ENCODE measurements at places on chromosomes 1 and 21.
A peak's percentile ranks its signal among the peaks of the same experiment; 100 is the strongest.

GRCh38 chr1:210448297-210448892 is 119.7 kb downstream of the HHAT start:
- DNase-seq = no peak

DNA sequence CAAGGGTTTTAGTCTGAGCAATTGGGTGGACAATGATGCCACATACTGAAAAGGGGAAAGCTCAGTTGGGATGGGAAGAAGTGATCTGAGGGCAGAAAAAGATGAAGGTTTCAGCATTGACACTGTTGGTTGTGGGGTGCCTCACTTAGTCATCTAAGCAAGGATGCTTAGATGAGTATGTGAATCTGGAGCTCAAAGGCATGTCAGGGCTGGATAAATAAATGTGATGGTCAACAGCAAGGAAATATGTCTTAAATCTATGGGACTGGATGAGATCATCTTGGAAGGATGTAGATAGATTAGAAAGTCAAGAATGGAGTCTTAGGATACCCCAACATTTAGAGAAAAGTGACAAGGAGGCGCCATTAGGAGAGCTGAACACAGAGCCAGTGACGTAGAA is 114.6 kb downstream of the ZBTB18 start:
- DNase-seq = no peak

DNA sequence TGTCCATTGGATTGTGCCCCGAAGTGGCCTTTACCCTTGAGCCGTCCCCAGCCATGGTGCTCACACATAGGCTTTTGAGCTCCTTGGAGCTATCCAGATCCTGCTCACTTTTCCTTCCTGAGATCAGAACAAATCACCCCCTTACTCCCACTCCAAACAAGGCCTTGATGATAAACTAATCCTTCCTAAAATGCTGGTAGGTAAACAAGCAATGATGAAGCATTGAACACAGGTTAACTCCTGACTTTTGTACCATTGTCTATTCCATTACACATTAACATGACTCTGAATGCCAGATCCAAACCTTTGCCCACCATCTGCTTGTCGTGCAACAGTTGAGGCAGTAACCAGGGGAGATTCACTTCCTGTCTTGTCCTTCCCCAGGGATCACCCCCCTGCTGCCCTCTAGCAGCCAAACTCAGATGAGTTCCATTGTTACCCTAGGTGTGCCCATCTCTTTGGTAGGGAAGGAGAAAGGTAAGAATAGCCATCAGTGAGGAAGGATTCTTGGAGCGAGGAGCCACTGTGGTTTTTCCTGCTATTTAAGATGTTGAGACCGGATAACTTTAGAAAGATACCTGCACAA is 79.5 kb upstream of the DNAJC6 start:
- DNase-seq = no peak

GRCh38 chr1:20334103-20334502 is 43.4 kb downstream of the VWA5B1 start:
- DNase-seq = no peak

- no peak for DNase-seq
These were observed 192.3 kb downstream of the PRDM16 start for GRCh38 chr1:3261007-3261968.

- peak; percentile 58 for DNase-seq
These were observed 47.6 kb downstream of the B3GALT5 start for GRCh38 chr21:39660191-39660980.

DNA sequence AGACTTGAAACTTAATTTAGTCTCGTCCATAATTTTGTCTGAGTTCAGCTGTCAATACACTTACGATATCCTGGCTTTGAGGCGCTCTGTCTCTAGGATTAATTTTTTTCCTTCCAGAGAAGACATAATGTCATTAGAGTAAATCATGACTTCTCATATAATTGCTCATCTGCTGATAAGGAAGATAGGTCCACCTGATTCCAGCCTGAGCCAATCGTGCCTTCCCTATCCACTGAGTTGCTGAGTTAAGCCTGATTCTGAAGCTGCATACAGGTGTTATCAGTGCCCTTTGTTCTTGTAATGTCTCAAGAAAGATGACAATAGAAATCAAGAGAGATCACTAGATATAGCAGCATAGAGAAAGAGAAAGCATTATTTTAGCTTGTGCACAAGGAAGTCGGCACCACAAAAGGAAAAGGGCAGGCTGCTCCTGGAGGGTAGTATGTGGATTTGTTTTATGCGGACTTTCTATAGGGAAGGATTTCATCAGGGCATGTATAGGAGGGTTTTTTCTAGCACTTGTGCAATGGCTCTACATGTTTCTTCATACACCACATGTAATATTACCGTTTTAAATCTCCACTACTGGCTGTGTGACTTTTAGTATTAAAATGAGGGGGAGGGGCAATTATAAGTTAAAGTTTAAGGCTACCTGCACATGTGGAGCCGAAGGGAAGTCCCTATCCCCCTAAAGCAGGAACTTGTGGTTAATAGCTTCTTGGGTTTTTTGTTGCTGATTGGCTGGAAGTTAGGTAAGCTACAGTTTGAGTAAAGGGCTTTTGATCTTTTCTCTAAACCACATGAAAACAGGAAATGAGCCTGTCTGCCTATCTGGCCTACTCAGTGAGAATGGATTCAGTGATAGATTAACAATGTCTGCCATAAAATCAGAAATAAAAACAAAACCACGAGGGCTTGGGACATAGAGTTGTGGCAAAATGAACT is 133.4 kb downstream of the PLPPR5 start:
- no peak for DNase-seq

DNA sequence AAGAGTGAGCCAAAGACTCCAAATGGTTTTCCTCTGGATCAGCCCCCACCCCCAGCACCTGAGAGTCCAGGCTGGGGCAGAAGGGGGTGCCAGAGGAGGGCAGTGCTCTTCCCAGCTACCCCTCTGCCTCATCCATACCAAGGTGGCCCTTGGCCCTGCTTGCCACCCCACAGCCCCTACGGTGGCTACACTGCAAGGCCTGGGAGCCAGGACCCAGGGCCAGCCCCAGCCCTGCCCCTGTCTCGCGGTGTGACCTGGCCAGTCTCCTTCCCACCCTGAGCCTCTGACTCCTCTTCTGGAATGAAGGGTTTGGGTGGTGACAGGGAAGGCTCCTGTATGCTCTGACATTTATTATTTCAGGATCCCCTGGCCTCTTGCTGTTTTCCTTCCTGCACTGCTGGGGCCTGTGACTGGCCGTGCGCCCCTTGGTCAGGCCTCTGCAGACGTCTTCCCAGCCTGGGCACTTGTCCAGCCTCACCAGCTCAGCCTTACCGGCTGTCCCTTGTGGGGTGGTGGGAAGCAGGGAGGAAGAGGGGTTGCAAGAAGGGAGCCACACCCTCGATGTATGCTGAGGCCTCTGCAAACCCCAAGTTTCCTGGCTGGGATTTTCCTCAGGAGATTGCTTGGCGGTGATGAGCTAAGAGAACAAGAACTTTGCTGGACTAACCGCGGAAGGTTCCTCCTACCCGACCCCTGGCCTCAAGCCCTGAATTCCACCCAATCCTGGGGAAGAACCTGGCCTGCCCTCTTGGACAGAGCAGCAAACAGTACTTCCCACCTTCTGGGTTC is 13.5 kb downstream of the ASAP3 start:
- no peak for DNase-seq

DNA sequence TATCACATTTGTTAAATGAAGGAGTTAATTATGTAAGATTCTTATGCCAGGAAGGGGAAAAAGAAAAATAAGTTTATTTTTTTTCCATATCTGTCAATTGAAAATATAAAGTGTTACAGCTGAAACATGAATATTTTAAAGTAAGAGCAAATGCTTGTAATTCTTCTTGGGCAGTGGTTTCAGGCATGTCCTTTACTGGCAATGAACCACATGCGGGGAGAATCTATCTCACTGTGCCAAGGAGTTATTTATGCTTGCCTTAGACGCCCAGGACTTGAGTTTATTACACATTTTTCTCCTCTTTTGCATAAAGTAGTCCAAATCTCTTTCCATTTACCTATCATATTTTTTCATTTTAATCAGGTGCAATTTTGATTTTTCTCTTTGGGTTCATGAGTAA is 207.8 kb upstream of the NRIP1 start:
- no peak for DNase-seq

GRCh38 chr1:226052061-226052460 is 10.5 kb upstream of the H3-3A start:
- no peak for DNase-seq

GRCh38 chr1:171666114-171666769 is 13.8 kb upstream of the MYOC start:
- DNase-seq = no peak

- no peak for DNase-seq
These were observed 73.0 kb downstream of the PTPRC start for GRCh38 chr1:198711837-198712236.

DNA sequence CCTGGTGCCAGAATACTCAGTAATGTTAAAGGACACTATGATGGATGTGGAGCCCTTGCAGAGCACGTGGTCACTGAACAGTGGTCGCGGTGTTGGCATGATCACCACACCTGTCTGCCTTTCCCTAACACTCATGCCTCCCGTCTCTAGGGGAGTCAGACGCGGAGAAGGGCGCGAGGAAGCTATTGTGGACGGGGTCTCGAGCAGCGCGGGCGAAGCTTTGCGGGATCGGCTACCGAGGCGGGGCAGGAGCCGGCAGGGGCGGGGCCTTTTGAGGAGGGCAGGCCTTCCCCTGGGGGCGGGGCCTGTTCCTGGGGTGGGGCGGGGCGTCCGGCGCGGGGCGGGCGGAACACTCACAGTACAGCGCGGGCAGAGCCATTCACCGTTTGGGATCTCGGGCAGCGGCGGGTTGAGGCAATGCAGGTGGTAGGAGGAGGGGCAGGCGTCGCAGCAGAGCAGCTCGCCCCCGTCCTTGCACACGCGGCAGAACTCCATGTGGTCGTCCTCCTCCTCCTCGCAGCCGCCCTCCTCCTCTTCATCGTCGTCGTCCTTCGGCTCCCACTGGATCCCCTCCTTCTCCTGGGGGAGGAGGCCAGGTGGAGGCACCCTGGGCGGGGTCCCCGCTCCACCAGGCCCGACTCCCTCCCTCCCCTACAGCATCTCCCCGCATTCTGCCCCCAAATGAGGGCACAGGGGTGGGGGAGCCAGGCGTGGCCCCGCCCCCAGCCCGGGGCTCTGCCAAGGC is 31.5 kb downstream of the CHD5 start:
- no peak for DNase-seq

GRCh38 chr1:177755851-177756560 is 213.9 kb downstream of the SEC16B start:
- DNase-seq = no peak

DNA sequence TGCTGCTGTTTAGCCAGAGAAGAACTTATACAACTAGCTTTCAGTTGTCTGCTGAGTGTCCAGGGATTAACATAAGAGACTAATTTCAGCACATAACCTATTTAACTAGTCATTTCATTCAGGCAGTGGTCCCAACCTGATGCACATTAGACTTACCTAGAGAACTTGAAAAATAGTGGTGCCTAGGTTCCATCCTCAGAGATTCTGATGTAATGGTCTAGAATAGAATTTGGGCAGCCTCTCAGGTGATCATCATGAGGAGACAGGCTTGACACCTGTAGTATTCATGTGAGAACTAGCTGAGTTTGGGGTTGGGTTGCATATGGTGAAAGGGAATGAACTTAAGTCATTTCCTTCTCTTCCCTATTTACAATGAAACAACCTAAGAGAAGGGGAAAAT is 24.8 kb downstream of the CNST start:
- no peak for DNase-seq

DNA sequence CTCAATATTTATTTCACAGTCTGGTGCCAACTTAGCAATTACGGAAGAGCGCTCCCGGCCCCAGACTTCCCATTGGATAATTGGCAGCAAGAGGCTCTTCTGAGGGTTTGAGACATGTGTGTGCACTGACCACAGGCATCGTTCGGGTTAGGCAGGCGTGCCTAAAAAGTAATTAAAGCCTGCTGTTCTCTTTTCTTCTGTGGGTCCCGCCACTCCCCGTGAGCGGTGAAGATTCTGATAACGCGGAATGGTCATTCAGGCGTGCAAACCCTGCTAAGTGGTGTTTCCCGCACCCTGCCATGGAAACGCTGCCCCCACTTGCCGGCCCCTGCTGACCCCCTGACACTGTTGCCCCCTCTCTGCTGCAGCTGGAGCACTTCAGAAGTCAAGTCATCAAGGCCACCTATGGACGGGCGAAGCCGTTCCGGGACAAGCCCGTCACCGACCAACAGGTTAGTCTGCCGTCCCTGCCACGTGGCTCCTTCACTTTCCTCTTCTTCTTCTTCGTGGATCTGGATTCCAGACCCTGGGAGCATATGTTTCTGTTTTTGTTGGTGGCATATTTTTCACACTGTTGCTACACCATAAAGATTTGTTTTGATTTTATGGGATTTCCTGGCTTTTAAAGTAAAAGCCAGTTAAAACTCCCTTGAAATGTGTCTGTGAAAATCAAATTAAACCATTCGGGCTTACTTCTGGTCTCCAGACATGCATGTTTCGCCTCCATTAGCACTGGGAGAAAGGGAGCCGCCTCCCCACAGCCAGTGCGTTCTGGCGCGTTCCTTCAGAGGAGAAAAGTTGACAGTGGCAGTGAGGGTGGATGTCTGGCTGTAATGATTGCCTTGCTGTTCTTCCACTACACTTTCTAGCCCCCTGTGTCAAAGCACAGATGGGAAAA is 79.9 kb downstream of the FHAD1 start:
- no peak for DNase-seq

DNA sequence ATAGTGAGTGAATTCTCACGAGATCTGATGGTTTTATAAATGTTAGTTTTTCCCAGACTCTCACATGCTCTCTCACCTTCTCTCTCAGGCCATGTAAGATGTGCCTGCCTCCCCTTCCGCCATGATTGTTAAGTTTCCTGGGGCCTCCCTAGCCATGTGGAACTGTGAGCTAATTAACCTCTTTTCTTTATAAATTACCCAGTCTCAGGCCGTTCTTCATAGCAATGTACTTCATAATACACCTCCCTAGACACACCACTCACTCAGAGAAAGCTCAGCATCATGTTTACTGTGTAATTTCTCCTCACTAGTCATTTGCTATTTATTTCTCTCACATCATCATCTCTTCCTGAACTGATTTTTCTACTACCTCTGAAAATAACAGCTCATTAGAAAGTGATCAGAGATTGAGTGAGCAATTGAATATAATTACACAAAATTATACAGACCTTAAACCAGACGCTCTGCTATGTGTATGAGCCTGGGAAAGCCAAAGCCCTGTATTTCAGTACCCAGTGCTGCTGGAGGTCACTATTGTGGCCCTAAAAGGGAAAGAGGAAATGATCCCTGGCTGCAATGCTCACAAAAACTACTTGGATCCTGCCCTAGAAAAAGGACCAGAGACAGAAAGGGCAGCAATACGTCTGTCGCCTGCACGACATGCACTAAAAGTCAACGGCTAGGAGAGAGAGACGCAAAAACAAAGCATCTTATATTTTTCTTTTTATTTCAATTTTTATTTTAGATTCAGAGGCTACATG is 284.5 kb downstream of the DSCAM start:
- DNase-seq = no peak

- DNase-seq = no peak
These were observed 1.0 kb downstream of the SH3BP5L start for GRCh38 chr1:248824701-248825100.

- no peak for DNase-seq
These were observed 159.9 kb upstream of the NR5A2 start for GRCh38 chr1:199867601-199868000.

GRCh38 chr1:219797683-219798082 is 130.7 kb downstream of the SLC30A10 start:
- no peak for DNase-seq

GRCh38 chr1:228393268-228393701 is 13.3 kb downstream of the TRIM11 start:
- no peak for DNase-seq

GRCh38 chr1:177137814-177138213 is 26.7 kb downstream of the ASTN1 start:
- no peak for DNase-seq

GRCh38 chr1:35866991-35867390 is 16.0 kb upstream of the AGO1 start:
- DNase-seq = no peak

GRCh38 chr1:101098327-101098726 is 72.7 kb upstream of the DPH5 start:
- DNase-seq = no peak

Data from vagina (tissue), 2 donors.